ENCODE measurements at places on chromosomes 3 and 15.

DNA sequence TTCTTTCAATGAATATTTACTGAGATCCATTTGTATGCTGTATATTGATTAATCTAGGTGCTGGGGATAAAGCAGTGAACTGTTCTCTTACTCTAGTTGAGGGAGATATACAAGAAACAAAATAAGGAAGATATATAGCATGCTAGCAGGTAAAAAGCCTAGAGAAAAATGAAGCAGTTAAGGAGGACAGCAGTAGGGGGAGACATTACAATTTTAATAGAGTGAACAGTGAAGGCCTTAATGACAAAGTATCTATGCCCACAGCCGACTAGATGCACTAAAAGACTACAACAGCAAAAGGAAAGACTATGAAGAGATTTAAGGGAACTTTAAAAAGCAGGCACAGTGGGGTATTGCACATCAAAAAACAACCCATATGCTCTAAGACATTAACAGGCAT, 81.4 kb downstream of the XRN1 start:
- no peak for DNase-seq

- DNase-seq: no peak
These were observed 29.3 kb downstream of the BTD start for GRCh38 chr3:15630646-15631350.

DNA sequence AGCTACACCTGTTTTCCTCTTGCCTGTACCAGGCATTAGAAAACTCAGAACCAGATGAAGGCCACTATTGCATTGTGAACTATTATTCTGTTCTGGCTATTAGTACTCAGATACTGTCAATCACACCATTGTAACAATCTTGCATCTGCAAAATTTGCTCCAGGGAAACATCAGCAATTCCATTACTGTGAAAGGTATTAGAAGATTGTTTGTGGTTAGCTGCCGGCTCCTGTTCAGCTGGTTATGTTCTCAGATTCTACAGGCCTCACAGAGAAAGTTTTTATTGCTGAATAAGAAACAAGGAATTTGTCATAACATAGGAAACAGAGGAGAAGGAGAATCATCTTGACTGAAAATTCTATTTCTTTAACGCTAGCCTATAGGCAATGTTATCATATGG, 179.9 kb downstream of the PLOD2 start:
- DNase-seq: no peak

DNA sequence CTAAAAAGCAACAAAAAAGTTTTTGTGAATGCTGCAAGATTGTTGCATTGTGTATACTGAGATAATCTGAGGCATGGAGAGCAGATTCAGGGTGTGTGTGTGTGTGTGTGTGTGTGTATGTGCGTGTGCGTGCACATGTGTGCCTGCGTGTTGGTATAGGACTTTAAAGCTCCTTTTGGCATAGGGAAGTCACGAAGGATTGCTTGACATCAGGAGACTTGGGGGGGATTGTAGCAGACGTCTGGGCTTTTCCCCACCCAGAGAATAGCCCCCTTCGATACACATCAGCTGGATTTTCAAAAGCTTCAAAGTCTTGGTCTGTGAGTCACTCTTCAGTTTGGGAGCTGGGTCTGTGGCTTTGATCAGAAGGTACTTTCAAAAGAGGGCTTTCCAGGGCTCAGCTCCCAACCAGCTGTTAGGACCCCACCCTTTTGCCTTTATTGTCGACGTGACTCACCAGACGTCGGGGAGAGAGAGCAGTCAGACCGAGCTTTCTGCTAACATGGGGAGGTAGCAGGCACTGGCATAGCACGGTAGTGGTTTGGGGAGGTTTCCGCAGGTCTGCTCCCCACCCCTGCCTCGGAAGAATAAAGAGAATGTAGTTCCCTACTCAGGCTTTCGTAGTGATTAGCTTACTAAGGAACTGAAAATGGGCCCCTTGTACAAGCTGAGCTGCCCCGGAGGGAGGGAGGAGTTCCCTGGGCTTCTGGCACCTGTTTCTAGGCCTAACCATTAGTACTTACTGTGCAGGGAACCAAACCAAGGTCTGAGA, 4.7 kb downstream of the BHLHE40 start:
- DNase-seq: peak; percentile 87

DNA sequence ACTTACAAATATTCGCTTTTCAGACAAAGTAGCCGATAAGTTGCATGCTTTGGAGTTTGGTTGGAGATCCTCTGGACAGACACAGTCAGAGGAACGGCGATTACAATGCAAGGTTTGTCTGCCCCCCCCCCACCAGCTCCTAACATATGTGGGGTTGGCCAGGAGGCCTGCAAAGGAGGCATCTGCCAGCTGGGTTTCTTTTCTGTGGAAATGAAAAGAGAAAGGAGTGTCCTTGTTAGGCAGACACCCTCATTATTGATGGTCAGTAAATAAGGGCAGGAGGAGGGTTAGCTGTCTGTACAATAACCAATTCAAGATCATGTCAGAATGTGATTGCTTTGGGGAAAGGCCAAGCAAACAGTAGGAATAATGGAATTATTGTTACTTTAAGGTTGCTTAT, 49.1 kb downstream of the TLNRD1 start:
- DNase-seq: no peak

- DNase-seq: no peak
These were observed 9.2 kb downstream of the LZTFL1 start for GRCh38 chr3:45832699-45833098.

GRCh38 chr3:170485696-170486095, 67.0 kb downstream of the CLDN11 start:
- no peak for DNase-seq

DNA sequence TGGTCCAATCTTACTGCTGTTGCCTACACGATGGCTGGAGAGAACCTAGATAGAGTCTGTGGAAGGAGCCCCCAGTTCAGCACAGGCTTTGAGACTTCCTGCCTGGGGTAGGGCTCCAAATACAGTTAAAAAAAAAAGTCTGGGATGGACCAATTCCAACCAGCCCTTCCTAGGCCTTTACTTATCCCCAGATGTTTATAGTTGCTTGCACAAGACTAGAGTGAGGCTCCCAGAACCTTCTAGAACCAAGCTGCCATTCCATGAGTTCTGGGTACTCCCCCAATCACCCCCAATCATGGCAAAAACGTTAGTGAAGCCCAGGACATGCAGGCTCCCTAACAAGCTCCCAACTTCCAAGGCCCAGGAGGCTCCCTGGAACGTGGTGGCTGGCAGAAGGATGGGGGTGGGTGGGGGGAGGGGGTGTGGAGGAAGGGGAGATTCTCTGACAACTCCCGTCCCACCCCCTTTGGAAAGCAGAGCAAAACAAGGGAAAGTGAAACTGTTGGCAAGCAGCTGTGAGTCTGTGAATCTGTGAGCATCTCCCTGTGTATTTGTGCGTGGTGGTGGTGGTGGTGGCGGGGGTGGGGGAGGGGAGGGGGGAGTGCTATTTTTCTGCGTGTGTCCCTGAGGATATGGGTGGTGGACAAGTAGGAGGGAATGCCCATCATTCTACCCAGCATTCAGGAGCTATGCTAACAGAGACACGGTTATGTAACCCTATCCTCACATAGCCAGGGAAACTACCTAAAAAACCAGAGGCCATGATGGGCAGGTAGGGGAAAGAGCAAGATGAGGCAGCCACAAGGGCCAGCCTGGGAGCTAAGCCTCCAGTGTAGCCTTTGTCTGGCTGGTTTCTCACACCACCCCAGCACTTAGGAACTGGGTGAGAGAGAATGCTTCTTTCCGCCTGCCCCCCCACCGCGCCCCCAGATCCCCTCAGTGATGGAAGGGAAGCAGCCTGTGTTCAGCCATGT, 2.0 kb downstream of the MST1R start:
- no peak for DNase-seq
